ENCODE measurements at places on chromosomes 1 and 21.
A peak's percentile ranks its signal among the peaks of the same experiment; 100 is the strongest.

- DNase-seq, result no peak
These were observed 4.8 kb upstream of the DYNLT5 start for GRCh38 chr1:66747501-66747900.

- DNase-seq, result no peak
These were observed 90.3 kb upstream of the PAXBP1 start for GRCh38 chr21:32861866-32862265.

DNA sequence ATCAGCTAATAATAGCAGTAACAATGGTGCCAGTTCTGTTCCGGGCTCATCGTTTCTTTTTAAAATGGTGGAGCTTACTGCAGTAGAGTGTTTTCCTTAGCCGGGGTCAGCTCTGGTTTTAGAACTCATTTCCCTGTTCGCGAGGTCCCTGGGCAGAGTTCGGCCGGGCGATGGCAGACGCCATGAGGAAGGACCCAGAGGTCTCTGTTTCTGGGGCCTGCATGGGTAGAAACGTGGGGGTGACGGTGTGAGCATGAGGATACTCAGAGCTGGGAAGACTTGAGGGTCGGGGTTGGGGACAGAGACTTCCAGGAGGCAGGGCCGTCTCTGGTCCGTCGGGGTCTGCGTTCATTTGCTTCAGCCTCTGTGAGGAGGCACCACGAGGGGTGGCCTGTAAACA lies 38.8 kb downstream of the PRKCZ start:
- no peak for DNase-seq

GRCh38 chr1:231284441-231284840 lies 43.4 kb downstream of the GNPAT start:
- peak; percentile 66 for DNase-seq

- no peak for DNase-seq
These were observed 94.5 kb upstream of the TSPAN2 start for GRCh38 chr1:115183721-115184259.
